ENCODE measurements at places on chromosomes 3 and 15.
A peak's percentile ranks its signal among the peaks of the same experiment; 100 is the strongest.

DNA sequence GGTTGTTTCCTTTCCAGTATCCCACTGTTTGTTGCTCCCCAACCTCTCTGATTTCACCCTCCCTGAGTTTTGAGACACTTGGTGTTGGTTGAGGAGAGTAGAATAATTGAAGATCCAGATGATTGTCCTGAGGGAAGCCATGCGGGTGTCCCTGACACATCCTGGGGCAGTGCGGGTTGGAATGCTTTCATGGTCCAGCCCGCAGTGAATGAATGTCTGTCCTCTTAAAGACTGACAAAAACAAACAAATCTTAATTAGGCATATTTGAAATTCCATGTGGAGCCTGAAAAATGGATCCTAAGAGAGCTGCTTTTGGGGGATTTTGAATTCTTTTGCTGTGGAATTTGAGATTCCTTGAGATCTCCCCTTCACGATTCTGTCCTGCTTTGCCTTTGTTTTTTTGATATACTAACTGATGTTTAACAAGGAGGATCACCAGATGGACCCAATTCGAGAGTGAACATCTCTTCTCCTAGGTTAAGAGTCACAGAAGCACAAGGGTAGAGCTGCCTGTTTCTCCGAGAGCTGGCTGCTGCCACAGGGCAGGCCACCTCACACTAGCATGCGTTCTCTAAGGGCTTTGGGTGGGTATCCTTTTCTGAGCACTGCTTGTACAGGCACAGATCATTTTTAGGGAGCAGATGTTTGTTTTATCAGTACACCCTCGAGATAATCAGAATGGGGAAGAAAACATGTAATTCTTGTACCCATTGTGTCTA lies 47.4 kb downstream of the GPR171 start:
- DNase-seq, result no peak

DNA sequence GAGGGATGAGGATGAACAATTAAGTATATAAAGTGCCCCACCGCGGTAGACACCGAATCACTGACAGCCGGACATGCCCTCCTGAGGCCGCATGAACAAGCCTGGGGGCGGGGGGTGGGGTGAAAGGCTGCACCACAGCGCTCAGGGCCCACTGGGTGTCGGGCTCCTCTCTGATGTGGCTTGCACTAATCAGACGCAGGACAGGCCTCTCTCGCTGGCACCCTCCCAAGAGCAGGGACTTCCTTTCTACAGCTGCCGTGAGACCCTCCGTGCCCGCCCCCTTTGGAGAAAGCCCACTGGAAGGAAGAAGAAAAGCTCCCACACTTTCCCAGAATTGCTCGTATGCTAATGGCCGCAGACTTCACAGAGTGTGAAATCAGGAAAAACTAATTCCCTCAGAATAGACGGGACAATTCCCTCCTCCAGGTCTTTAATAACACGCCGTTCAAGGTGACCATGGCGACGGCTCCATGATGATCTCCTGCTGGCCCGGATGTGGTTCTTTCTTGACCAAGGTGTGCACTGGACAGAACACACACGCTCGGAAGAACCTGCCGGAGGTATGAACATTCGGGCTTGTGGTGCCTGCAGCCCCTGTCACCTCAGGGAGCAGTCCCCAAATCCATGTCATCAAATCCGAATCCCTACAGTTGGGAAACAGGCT lies 32.0 kb downstream of the IQSEC1 start:
- DNase-seq, result no peak

DNA sequence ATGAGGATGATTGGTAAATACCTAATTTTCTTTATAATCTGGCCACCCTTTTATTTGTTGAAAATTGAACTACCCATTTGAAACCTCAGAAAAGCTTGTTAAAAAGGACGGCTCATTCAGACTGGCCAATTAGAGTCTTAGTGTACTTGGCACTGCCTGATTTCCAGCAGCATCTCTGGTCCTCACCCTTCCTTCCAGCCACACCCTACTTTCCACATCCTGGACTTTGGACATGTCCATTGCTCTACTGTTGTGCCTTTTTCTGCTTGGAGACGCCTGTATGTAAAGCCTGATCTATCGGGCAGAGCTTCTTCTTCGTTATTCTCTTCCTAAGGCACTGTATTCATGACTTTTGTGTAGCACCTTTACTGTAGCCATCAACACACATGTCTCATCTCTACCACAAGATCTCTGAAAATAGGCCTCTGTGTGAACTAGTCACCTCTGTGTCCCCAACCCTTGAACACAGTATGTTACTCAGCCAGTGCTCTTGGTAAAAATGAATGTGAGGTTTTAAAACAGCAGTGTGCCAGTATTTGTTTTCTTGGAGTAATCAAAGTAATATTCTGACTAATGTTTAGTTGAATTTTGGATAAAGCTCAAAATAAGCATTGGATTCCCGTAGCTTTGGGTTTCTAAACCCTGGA lies 6.8 kb downstream of the RBM5 start:
- DNase-seq, result no peak

DNA sequence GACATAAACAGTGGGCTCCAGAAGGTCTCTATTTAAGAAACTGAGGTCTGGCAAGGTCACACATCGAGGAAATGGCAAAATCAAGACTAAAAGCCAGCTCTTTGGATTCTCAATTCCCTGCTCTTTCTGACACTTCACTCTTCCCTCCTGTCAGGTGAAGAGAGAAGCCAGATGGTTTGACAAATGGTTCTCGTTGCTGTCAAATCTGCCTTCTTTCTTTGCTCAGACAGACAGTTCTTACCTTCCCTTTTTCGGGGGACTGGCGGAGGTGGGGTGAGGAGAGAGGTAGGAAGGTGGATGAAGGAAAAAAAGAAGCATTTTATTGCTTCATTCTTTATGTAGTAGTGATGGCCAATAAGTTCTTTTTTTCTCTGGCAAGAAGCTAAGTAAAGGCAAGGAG lies 133.4 kb downstream of the LPP start:
- DNase-seq, result no peak

DNA sequence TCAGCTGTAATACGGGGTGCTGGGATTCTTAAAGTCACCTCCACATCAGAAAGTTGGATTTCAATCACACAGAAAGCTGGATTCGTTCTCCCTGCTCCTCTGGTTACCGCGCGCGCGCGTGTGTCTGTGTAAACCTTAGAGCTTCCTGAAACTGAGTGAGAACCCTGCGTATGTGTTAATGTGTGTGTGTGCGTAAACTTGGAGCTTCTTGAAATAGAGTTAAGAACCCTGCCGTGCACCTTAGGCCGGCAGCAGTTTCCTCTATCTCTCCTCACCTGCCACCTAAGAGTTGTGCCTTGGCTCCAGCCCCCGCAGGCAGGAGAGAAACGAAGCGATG lies 531 bp downstream of the LZTFL1 start:
- DNase-seq, result peak; percentile 40

GRCh38 chr3:23376516-23377248 lies 173.6 kb downstream of the UBE2E2 start:
- DNase-seq, result no peak

- DNase-seq, result no peak
Observed at GRCh38 chr3:196914866-196915265, 27.5 kb downstream of the NCBP2 start.
